ENCODE measurements at places on chromosomes 6 and 20. TPM values are rescaled to one million over a fixed set of nuclear protein-coding genes. Genes with fewer than 3 reads are reported as not detected.
A peak's percentile ranks its signal among the peaks of the same experiment; 100 is the strongest.

Gene MAP3K5
- total RNA-seq, result 14.5 TPM

Gene COL9A3
- 1.5 TPM for total RNA-seq

Gene MAFB
- 55.9 TPM for total RNA-seq

Gene ADTRP
- 0.72 TPM for total RNA-seq

Gene TPD52L1
- total RNA-seq, result 217 TPM

Gene FAM110A
- total RNA-seq, result 32.8 TPM

Gene RNF217
- total RNA-seq, result 21.8 TPM

Gene SYTL3
- 1.7 TPM for total RNA-seq

Gene ZSCAN23
- 0.72 TPM for total RNA-seq

Gene RGS17
- 1.6 TPM for total RNA-seq

DNA sequence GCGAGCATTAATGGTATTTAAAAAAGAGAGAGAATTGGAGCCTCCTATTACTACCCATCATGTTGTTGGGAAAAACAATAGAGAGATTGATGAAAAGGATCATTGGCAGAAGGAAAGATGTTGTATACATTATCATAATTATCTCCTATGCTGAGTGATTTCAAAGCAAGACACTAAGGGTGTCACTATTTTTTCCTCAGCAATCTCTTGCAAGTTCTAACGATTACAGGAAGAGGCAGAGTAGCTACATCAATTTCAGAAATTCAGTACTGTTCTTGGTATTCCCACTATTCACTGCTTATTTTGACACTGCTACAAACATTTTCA is 891.2 kb downstream of the C6orf118 start:
- ATAC-seq, result no peak

DNA sequence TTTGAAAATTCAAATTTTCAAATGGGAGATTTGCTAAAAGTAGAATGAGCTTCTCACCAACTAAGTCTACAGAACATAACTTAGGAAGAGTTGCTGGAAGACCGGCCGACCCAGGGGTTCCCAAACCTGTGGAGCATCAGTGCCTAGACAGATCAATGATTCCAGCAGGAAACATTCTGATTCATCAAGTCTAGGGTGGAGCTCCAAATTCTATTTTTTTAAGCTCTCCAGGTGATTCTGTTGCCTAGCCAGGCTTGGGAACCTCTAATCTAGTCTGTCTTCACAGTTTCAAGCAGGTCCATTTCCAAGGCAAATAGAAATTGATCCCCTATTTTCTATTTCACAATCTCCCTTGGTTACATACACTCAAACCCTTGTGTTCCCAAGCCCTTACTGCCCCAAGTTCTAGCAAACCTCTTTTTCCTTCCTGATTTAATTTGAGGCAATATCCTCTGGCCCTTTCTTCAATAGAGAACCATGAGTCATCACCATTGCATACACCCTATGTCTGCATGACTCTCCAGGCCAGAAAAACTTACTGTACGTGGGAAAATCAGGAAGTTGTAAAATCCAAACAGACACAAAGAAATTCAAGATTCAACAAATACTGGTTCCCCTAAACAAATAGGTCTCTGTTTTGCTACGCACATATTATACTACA is 8.9 kb downstream of the ATXN1 start:
- peak; percentile 91 for ATAC-seq

DNA sequence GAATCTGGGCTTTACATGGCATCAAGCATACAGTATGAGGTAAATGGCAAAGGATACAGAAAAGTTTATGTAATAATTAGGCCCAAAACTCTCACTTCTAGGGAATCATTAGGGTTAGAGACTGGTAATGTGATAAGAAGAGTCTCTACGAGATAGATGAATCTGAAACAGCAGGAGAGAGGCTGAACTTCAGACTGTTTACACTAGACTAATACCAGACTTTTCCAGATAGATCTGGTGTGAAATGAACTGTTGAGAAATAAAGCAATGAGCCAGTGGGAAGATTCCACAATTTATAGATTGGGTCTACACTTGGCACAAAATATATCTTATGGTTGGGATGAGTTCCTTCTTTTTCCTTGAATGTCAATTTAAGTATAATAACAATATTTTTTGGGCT is 134.3 kb downstream of the MAN1A1 start:
- no peak for ATAC-seq

- ATAC-seq, result no peak
Observed at GRCh38 chr6:2221726-2222274, 23.6 kb downstream of the GMDS start.

DNA sequence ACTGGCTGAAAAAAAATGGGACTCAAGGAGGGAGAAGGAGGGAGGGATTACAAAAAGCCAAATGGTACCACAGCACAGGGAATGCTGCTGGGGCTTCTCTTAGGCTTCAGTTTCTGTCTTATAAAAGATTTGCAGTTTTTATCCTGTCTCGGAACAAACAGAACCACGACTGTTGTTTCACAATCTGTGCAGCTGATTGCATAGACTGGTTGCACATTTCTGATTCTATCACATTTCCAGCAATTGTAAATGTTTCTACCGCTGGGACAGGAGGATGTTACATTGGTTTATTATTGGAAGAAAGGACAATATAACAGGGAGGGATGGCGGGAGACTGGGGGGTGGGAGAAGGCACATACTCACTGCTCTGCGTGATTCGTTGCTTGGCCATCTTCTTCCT is 73.5 kb upstream of the ARID1B start:
- ATAC-seq, result no peak

- ATAC-seq, result no peak
Observed at GRCh38 chr20:1841554-1842140, 53.6 kb upstream of the SIRPA start.

DNA sequence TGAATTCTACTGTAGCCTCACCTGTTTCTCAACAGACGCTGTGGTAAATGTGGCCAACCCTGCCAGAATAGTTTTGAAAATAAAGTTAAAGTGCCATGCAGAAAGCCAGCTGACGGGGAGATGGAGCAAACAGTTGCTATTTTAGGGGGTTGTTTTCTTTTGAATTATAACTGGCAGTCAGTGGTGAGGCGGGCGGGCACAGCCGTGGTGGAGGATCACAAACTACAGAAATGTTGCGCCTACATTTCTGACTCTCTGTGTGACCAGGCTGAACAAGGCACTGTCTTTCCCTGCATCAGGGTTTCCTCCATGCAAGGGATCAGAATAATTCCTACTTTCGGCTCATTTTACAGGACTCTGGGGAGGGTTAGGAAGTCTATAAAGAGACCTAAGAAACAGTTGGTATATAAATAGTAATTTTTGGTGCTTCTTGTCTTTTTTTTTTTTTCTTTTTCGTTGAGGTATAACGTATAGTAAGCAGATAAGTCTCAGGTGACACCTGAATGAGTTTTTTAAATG is 17.2 kb downstream of the CHMP4B start:
- no peak for ATAC-seq

GRCh38 chr6:72864236-72864635 is 242.4 kb downstream of the KCNQ5 start:
- ATAC-seq, result no peak

DNA sequence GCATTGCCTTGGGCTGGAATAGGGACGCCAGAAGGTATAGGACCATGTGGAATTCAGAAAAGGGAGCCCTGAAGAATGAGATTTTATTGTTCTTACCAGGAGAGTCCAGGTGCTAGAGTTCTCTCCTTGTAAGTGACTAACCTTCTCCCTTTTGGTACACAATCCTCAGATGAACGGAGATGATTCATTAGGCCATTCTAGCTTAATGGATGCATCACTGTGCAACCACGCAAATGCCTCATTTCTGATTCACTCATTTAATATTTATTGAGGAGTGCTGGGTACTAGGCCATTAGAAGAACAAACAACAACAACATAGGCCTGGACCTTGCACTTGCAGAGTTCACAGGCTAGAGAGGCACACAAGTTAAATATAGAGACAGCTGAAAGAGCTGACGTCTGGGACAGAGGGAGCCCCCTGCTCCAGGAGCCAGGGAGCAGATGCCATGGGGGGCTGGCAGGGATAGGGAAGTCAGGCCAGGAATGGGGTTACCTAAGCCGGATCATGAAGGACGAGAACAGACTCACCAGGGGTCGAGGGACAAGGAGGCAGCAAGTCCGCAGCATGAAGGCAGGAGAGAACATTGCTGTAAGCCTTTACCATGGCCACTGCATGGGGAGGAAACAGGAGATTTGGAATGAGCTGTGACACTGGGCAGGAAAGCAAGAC is 179.5 kb upstream of the AKAP12 start:
- peak; percentile 91 for ATAC-seq

DNA sequence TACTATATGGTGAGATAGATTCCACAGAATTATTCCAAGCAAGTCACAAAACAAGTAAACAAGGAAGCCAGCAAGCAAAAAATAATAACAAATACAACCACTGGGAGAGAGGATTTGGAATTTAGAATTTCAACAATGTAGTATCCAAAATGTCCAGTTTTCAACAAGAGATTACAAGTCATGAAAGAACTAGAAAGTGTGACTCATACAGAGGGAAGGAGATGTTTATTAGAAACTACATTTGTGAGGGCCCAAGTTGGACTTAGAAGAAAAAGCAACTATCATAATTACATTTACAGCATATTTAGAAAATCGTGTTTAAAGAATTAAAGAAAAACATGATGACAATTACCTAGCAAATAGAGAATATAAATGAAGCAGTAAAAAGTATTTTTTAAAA is 494.6 kb upstream of the ID4 start:
- ATAC-seq, result no peak

DNA sequence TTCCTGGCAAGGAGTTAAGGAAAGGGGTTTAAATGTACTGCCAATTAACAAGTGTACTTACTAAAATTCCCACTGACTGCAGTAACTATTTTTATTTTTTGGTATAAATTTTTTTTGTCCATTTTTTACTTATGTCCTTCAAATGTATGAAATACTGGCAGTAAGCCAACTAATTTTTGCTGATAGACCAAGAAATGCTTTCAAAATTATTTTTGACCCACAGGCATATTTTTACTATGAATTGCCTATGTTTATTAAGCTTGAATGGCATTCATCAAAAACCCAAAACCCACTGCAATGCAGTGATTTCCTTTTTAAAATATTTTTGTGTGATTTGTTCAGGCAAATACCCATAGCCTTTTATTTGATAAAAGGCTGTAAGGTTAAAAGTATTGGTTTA is 560.1 kb downstream of the UTRN start:
- ATAC-seq, result no peak

GRCh38 chr6:80245043-80245442 is 138.6 kb downstream of the BCKDHB start:
- no peak for ATAC-seq

All from esophagus mucosa (tissue), 1 donor.